ENCODE measurements at places on chromosomes 1 and 21. TPM values are rescaled to one million over a fixed set of nuclear protein-coding genes. Genes with fewer than 3 reads are reported as not detected.

The RIMS3 gene
- total RNA-seq: 49.6 TPM

The ERG gene
- total RNA-seq: 2.5 TPM

The CYP4X1 gene
- 26.1 TPM for total RNA-seq

The NIPAL3 gene
- total RNA-seq: 54.7 TPM

The KRTCAP2 gene
- 60.2 TPM for total RNA-seq

The KLHL12 gene
- 49.1 TPM for total RNA-seq

The AMY1B gene
- not detected for total RNA-seq
